ENCODE measurements at places on chromosomes 2 and 18.

GRCh38 chr2:226981791-226982326 is 146.0 kb downstream of the RHBDD1 start:
- DNase-seq: no peak

- DNase-seq: no peak
Observed at GRCh38 chr2:112701052-112701451, 19.8 kb upstream of the NT5DC4 start.

DNA sequence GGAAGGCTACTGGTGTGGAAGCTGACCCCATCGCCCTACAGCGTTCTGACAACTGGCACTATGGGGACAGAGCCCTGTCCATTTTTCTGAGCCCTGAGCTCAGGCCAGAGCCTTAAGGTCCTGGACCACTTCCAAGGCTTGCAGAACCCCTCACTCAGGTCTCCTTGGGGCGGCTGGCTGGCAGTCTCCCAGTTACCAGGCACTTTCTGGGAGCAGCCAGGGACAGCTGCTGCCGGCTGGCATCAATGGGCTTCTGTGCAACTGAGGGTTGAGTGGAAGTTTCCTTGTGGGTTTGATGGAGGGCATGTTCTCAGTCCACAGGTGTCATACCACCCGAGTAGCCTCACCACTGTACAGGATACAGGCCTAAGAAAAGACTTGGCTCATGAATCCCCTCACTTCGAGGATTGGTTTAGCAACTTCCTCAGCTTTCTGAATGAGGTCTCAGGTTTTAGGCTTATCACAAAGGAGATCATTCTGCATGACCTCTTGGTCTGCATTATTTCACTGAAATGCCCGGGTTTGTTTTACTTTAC is 27.4 kb upstream of the WIPF1 start:
- no peak for DNase-seq

- peak; percentile 19 for DNase-seq
Observed at GRCh38 chr2:207073801-207074678, 91.7 kb downstream of the KLF7 start.

DNA sequence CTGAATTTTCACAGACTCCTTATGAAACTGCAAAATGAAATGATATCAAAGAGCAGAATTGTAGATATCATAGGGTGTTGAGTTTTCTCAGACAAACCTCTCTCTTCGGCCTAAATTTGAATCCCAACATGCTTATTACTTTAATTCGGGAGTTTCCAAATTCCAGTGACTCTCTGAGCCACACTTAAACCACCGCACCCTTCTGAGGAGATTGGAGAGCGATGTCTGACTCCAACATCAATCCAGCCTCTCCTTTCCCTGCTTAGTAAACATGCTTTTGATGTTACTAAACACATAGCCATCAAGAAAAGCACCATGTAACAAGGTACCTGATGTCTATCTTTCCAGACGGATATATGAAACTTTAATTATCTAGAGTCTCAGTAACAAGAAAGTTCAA is 103.1 kb upstream of the ARHGAP28 start:
- DNase-seq: no peak

DNA sequence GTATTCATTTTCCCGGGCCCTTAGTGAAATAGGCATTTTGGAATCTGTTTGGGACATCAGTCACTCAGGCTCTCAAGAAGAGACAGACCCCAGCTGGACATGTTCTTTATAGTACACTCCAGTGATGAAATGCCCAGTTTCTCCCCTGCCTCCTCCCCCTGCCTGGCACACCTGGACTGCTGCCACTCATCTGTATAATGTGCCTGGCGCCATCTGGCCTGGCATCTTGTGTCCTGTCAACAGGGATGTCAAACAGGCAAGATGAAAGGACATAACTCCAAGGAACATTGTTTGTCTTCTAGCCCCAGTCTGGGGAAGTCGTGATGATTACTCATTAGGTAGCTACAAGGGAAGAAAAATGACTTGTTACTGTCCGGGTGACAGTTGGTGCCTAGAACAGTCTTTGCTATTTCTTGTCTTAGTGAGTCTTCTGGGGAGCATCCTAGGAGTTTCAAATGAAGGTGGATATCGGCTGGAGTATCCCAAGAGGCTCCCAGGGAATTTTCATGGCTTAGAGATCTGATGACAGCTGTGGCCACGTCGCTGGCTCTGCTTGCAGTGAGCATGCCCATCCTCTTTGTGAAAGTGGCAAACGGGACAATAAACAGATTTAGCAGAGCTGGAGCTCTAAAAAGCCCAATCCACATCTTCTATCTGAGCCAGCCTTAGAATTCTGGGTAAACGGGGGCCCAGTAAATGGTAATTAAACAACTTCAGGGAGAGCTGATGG is 153.6 kb downstream of the ALK start:
- DNase-seq: no peak

DNA sequence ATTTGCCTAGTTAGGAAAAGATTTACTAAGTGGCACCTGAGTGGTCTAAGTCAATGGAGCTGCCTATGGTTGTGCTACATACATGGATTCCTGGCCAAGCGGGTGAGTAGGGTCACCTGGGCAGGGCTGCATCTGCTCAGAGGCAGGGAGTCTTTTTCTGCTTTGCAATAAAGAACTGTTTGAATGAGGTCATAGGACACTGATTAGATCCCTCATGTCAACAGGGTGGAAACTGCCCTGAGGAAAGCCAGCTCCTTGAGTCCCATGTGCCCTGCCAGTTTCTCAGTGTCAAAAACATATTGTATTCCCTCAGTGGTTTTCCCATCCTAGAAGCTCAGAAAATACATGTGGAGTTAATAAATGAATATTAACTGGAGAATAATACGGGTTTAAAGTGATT is 4.6 kb downstream of the LAMA3 start:
- no peak for DNase-seq

GRCh38 chr18:58758046-58758445 is 86.8 kb downstream of the MALT1 start:
- DNase-seq: no peak

- DNase-seq: no peak
Observed at GRCh38 chr2:194602750-194603149, 1054.3 kb upstream of the SLC39A10 start.

- no peak for DNase-seq
Observed at GRCh38 chr2:45968946-45969584, 317.6 kb downstream of the PRKCE start.

DNA sequence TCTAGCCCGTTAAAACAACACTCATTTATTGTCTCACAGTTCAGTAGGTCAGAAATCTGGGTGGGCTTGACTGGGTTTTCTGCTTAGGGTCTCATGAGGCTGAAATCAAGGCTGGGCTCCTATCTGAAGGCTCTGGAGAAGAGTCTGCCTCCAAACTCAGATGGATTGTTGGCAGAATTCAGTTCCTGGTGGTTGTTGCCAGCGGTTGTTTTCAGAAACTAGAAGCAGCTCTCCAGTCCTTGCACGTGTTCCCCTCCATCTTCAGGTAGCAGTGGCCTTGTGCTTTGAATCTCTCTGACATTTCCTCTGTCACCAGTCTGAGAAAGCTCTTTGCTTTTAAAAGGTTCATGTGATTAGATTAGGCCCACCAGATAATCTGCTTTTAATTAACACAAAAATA is 20.1 kb upstream of the FN1 start:
- no peak for DNase-seq
